ENCODE measurements at places on chromosomes 13 and 19.

DNA sequence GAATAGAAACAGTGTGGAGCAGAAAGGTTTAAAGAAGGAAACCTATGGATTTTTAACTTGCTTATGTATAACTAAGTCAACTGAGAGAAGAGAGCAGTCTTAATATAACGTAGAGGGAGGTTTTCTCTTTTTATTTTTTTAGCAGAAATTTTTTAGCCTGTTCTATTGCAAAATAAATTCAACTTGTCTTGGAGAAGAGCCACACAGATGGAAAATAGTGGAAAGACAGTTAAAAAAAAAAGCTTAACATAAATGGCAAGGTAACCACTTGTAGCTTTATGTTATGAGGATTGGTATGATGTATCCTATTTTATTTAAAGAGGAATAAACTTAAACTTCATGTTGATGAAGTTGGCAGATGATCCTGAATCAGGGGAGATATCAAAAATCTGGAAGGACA lies 312.4 kb downstream of the SHISA2 start:
- DNase-seq = no peak

DNA sequence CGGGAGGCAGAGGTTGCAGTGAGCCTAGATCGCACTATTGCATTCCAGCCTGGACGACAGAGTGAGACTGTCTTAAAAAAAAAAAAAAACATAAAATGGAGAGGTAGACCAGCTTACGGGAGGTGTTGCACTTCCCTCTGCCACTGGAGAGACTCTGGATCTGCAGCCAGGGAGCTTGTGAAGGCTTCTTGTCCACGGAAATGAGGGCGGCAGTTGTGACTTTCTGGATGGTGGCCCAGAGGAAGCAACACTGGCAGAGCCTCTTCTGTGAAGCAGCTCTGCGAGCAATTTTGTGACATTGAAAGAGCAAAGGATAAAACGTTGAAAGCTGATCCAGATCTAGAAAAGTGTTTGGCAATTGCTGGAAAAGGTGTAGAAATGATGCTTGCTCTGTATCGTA lies 10.4 kb downstream of the SPINT2 start:
- DNase-seq = no peak

GRCh38 chr19:57395710-57396109 lies 6.1 kb downstream of the ZNF548 start:
- DNase-seq = no peak

- DNase-seq = peak; percentile 44
These were observed 28.6 kb downstream of the PIN1 start for GRCh38 chr19:9863759-9864158.

DNA sequence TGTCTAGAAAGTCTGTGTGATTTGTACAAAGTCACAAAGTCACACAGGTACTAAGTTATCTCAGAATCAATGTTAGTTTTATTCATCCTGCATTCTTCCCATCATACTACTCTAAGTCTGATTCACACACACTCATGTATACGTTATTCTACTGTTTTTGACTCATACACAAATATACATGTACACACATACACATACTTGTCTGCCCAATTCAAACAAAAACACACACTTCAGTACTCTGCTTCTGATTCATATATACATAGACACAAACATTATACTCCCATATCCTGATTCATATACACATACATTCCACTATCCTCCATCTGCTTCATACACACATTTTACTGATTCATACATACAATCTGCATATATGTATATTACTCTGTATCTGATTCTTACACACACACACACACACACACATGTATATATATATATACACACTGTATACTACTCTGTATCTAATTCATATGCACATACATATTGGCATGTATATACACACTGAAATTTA lies 69.3 kb downstream of the KLF12 start:
- no peak for DNase-seq

DNA sequence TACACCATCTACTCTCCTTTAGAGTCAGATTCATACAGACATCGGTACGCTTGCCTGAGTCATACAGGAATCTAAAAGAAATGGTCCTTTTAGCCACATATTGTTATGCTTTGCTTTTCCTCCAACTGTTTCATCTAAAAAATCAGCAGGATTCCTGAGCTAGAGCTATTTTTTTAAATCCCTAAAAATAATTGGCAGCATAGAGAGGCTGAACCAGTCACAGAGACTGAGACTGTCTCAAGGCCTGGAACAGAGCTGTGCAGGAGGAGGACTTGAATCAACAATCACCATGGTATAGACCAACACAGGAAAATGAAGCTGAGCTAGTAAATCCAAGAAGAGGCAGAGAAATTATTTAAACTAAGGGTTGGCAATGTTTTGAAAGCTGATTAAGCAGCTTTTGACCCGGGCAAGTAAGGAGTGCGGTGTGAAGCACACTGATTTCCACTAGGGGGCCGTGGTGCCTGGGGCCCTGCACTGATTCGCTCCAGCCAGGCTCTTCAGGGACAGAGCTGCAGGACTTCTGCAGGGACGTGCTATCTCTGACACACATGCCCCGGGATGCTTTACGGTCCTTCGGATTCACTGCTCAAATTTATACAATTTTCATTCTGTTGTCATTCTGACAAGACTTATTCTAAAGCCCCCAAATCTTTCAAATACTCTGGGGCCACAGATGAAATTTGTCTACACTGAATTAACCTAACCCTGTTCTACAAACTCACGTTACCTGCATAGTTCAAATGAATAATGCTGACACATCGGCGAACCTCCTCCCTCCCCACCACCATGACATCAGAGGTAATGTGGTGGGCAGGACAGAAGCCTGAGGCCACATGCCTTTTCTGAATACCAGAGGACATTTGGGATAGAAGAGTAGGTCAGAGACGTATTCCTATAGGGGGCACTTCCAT lies 87.6 kb upstream of the SLC15A1 start:
- peak; percentile 45 for DNase-seq

GRCh38 chr19:54209811-54210494 lies 9.3 kb downstream of the RPS9 start:
- peak; percentile 20 for DNase-seq

DNA sequence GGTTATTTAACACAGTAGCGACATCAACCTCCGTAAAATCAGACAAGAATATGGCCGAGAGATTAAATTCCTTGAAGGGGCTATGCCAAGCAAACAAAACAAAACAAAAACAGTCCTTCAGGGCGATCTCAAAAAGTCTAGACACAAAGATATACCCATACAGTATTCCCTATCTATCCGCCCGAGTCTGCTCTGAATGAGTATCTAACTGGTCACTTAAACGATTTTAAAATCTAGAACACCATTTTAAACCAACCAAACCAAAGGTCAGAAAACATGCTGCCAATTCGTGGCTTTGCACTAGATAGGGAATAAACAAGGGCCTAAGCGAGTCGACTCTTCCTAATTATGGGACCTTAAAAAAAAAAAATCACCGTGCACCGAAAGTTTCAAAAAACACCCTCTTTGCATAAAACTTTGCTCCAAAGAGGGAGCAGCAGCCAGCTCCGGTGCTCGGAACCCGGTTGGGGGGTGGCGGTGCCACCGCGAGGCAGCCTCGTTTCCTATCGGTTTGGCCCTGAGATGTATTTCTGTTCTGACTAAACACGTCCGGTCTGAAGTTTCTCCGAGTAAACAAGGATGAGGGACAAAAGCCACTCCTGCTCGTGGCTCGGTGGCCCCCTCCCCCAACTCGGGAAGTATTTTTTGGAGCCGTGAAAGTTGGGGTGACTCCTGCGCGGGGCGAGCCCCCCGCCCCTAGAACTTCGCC lies 1.8 kb downstream of the HMGB1 start:
- peak; percentile 78 for DNase-seq

GRCh38 chr19:3133793-3134116 lies 2.1 kb upstream of the GNA15 start:
- no peak for DNase-seq

GRCh38 chr19:35704218-35704617 lies at the start of gene ZBTB32:
TSS of gene ZBTB32 (plus strand) at chr19:35704558. CDS start at chr19:35714627, 10,069 bp downstream.
- no peak for DNase-seq

DNA sequence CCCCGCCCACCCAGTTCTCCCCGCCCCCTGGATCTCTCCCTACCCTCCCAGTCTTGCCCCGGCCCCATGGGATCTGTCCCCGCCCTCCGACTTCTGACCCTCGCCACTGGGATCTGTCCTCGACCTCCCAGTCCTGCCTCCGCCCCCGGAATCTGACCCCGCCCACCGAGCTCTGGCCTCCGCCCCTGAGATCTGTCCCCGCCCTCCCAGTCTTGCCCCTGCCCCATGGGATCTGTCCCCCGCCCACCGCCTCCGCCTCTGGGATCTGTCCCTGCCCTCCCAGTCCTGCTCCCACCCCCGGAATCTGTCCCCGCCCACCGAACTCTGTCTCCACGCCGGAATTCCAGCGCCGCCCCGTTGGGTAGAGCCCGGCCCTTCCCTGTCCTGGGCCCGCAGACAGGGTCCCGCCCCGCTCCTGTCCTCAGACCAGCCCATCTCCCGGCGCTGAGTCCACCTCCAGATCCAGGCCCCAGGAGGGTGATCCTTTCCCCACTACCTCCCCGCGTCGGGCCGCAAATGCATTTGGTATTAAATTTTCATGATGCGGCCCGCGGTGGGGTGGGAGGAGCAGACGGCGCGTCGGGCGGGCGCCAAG lies 1.5 kb upstream of the SLC17A7 start:
- peak; percentile 52 for DNase-seq

- no peak for DNase-seq
These were observed 9.8 kb downstream of the KBTBD6 start for GRCh38 chr13:41122838-41123237.

- DNase-seq = peak; percentile 35
These were observed 9.9 kb downstream of the RFX2 start for GRCh38 chr19:6100284-6100915.

GRCh38 chr13:99307648-99308339 lies 595 bp upstream of the GPR183 start:
- DNase-seq = peak; percentile 73

DNA sequence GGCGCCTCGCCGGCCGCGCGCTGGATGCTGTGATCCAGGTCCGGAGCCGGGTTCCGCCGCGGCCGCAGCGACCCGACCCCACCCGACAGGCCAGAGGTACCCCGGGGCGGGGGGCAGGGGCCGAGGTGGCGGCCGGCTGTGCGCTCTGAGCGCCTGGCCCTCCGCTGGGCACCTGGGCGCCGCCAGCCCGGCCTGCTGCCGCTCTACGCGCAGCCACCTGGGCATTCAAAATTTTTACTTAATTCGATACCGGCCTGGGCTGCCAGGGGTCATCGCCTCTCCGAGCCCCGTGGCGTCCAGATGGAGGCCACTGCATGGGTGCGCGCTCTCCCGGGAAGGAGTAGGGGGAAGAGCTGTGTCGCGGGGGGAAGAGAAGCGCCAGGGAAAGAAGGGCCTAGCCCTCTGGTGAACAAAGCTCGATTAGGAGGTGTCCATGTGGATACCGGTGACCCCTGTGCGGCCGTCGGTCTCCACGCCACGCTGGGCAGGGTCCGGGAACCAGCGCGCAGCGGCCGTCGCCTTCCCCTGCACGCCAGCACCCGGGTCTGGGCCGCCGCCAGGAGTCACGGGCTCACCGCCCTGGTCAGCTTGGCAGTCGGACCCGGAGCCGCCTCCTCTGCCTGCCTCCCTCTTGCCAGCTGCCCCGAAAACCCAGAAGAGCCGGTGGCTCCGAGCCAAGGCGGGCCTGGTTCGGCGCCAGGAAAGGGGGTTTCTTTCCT lies 666 bp downstream of the BIVM start:
- no peak for DNase-seq

GRCh38 chr19:47143322-47144073 lies 12.9 kb downstream of the SAE1 start:
- DNase-seq = no peak

All from activated naive CD4-positive, alpha-beta T cell treated with anti-CD3 and anti-CD28 coated beads, Interleukin-2, amount 50 U/mL, for 16 hours (primary cell).